ENCODE measurements at places on chromosomes 4 and X. TPM values are rescaled to one million over a fixed set of nuclear protein-coding genes. Genes with fewer than 3 reads are reported as not detected.

ANXA3 gene
- 5.6 TPM for total RNA-seq

ARX gene
- total RNA-seq: not detected

ZNF711 gene
- total RNA-seq: 0.30 TPM

CC2D2A gene
- not detected for total RNA-seq

- DNase-seq: no peak
Measured at GRCh38 chr4:149345424-149345823, 470.2 kb downstream of the IQCM start.

- no peak for DNase-seq
Measured at GRCh38 chr4:26864899-26865298, 4.3 kb downstream of the STIM2 start.

GRCh38 chrX:72609313-72609712 is 36.7 kb upstream of the HDAC8 start:
- no peak for DNase-seq

DNA sequence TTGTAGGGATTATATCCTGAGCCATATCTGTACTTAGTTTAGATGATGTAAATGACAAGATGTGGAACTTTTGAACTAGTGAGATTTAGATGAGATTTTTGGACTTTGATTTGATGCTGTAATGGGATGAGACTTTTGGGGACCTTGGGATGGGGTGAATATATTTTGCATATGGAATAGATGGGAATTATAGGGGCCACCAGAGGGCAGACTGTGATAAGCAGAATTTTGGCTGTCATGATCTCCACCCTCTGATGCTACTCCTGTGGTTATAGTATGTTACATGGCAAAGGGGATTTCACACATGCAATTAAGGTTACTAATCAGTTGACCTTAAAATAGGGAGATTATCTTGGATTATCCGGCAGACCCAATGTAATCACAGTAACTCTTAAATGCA is 214.0 kb upstream of the NHS start:
- no peak for DNase-seq

DNA sequence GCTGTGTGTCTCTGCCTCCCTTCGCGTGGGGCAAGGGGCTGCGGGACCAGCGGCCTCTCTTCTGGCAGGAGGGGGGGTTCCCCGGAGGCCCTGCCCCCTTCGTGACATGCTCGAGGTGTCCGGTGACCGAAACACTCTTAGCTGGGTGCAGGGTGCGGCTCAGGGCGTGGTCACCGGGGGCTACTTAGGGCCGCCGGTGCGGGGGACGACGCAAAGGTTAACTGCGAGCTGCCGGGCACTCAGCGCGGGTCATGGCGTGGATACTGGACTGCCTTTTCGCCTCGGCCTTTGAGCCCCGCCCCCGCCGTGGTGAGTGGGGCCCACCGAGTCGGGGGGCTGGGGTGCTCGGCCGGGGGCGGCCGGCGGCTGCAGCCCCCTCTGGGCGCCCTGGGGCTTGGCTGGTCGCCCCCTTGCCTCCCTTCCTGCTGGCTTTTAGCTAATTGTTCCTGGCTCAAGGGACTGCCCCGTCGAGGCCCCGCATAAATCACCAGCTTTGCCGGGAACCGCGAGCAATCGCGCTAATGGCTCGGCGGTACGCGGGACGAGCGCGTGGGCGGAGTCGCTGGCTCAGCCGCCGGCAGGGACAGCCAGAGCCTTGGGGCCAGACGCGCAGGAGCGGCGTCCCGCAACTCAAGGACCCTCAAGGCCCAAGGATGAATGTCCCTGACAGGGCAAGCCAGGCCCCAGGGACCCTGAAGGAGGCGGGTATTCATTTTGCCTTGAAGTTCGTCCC is at the start of gene ARHGAP36:
TSS of gene ARHGAP36 (plus strand) at position 211 of the 733 bp plus-strand sequence. CDS start 23,320 bp downstream, outside the sequence.
- DNase-seq: no peak

GRCh38 chrX:114635986-114636385 is 52.1 kb downstream of the HTR2C start:
- no peak for DNase-seq

DNA sequence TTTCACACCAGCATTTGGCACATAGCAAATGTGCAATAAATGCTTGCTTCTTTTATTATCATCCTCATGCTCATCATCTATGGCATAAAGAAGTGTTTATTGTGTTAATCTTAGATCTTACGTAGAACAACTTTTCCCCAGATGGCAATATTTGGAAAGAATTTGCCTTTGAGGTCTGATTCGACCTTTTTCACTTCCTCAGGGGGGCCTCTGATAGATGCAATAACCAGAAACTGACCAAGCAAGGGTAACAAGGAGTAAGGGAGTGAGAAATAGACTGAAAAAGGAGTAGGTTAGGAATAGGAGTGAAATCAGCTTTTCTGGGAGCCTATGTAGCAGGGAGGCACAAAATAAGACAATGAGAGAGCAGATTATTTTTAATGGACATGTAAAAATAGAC is 70.2 kb downstream of the RRAGB start:
- no peak for DNase-seq

- no peak for DNase-seq
Measured at GRCh38 chr4:70133473-70133872, 20.6 kb upstream of the PRR27 start.
